NCI-H2081 treated with DMSO at 0.1 percent for 48 hours (cell line): ENCODE measurements at places on chromosomes 3 and 15.

- no peak for DNase-seq
Observed at GRCh38 chr15:66039117-66039871, 170.0 kb downstream of the RAB11A start.

- no peak for DNase-seq
Observed at GRCh38 chr3:45056608-45057301, 30.7 kb downstream of the CLEC3B start.

DNA sequence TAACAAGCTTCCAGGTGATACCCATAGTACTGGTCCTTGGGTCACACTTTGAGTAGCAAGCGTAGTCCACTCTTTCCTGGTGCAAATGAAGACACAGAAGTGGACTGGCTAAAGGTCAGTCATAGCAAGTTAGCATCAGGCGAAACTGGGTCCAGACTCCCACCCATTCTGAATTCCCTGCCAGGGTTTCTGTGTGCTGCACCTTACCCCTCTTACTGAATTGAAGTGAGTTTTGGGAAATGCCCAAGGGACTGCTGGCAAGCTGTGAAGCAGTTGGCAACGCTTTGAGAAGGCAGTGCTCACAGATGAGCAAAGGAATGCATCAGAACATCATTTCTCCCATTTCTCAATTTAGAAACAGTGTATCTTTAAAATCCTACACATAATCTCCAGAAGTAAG, 1.8 kb upstream of the LSG1 start:
- DNase-seq, result no peak

DNA sequence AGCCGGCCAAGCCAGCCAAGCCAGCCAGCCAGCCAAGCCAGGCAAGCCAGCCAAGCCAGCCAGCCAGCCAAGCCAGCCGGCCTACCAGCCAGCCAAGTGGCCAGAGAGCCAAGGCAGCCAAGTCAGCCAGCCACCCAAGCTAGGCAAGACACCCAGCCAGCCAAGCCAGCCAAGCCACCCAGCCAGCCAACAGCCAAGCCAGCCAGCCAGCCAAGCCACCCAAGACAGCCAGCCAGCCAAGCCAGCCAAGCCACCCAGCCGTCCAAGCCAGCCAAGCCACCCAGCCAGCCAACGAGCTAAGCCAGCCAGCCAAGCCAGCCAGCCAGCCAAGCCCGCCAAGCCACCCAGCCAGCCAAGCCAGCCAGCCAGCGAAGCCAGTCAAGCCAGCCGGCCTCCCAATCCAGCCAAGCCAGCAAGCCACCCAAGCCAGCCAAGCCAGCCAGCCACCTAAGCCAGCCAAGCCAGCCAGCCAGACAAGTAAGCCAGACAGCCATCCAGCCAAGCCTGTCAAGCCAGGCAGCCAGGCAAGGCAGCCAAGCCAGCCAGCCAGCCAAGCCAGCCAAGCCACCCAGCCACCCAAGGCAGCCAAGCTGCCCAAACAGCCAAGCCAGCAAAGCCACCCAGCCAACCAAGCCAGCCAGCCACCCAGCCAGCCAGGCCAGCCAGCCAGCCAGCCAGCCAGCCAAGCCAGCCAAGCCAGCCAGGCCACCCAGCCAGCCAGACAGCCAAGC, 200.5 kb downstream of the GOLGA6L6 start:
- DNase-seq, result no peak

- no peak for DNase-seq
Observed at GRCh38 chr3:127606981-127607595, 8.9 kb downstream of the MCM2 start.

- no peak for DNase-seq
Observed at GRCh38 chr15:78266229-78266628, 1.9 kb downstream of the DNAJA4 start.
